CD8-positive, alpha-beta memory T cell (primary cell): ENCODE measurements at places on chromosomes 7 and 10.

- no peak for DNase-seq
These were observed 92.0 kb downstream of the ZFAND4 start for GRCh38 chr10:45580371-45581215.

DNA sequence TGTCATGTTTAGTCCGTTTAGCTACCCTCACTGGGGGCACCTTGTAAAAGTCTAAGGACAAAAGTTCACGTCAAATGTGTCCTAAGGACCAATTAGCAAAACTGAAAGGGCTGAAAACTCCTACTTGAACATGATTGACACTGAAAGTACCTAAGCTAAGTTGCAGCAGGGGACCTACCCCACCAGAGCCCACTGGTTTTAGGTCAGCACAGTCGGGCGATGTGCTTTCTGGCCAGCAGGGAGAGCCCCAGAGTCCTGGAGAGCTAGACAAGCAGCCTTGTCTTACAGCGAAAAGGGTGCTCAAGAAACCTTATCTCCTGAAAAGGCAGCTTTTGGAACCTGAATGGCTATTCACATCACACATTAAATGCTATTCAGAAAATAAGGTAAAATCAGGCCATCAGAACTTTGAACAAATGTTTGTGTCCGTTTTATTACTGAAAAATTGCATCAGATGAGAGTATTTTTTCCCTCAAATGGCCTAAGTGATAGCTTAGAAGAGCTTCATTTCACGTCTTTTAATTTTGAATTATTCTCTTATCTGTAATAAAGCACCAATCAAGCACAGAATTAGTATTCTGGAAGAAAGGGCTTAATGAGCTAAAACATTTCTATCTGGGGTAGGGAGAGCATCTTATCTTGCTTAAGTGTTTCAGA is 52.2 kb upstream of the MKI67 start:
- DNase-seq: no peak

GRCh38 chr10:45673074-45673648 is 589 bp upstream of the ZFAND4 start:
- DNase-seq: peak; percentile 48

DNA sequence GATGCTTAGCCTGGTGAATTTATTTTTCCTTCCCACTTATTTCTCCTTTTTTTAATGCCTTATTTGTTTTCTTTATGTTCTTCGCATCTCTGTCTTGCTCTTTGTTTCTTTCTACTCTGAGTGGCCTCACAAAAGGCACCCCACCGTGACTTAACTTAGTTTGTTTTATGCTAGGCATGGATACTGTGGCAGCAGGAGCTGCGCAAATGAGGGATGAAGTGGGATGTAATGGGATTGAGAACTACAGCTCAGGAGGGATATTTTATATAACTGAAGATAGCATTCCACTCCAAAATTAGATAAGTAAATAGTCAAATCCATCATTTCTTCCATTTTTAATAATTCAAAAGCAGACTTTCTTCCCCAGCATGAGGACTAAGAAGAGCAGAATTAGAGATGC is 1.7 kb upstream of the CACNA2D1 start:
- no peak for DNase-seq

GRCh38 chr7:121833991-121834390 is 39.0 kb upstream of the PTPRZ1 start:
- DNase-seq: no peak

- DNase-seq: no peak
These were observed 21.0 kb downstream of the GNA12 start for GRCh38 chr7:2823130-2823529.

DNA sequence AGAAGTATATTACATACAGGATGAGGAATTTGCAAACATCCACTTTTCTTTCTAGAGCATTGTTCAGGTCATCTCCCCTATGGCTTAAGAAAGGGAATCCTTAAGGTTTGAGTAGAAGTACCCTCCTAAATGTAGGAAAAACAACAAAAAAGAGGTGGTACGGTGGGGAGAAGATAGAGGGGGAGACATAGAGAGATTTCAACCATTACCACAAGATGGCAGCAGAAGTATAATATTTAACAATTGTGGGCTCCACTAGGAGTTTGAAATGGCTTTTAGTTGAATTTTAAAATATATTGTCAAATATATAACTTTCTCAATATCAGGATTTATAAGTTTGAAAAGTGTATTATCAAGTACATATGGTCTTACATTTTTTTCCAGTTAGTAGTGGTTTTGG is 72.7 kb upstream of the PRKG1 start:
- no peak for DNase-seq

DNA sequence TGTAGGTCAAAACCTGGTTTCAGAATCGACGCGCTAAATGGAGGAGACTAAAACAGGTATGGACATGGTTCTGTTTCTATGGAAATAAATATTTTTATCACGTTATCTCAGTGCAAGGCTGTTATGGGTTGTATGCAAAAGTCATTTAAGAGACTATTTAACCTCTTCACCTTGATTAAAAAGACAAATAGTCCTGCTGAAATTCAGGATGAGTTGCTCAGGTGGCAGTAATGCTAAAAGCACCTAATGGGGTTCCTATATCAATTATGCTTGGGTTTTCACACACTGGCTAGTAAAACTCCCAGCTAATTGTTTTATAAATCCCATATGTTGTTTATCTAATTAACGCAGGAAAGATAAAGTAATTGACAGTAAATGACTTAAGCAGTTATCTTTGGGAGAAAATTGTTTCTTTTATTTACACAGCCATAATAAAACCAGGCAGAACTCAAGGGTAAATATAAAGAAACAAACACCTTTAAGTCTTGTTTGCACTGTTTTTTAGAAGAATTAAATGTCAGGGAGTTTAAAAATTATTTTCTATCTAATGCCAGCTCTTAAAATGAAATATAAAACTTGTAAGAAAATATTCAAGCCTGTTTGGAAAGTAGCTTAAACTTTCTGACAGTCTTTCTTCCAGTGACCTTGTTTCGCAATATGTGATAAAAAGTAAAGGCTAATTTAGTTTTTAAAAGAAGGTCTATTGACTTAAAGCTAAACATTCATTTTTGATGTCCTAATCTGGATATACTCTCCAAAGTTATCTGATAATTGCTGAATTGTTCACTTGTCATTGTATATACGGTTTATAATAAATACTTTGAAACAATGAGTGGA is 3.2 kb downstream of the HHEX start:
- no peak for DNase-seq

DNA sequence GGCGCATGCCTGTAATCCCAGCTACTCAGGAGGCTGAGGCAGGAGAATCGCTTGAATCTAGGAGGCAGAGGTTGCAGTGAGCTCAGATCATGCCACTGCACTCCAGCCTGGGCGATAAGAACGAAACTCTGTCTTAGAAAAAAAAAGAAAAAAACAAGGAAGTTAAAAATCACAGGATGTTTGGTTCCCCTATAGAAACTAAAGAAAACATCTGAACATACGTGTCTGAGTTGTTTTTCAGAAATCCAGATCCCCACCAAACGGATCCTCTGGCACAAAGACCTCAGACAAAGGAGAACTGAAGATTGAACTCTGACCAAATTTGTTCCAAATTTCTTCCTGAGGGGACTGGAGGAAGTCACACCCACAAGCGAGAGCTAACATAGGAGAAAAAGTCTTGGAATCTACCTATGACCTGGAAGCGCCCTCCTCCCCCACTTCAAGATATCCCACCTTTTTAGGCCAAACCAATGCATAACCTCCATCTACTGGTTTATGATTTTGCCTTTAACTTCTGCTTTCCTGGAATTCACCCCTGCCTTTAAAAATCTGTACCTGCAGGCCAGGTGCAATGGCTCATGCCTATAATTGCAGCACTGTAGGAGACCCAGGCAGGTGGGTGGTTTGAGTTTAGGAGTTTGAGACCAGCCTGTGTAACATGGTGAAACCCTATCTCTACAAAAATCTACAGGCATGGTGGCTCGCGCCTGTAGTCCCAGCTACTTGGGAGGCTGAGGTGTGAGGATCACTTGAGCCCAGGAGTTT is 19.7 kb upstream of the SIRT1 start:
- DNase-seq: no peak

DNA sequence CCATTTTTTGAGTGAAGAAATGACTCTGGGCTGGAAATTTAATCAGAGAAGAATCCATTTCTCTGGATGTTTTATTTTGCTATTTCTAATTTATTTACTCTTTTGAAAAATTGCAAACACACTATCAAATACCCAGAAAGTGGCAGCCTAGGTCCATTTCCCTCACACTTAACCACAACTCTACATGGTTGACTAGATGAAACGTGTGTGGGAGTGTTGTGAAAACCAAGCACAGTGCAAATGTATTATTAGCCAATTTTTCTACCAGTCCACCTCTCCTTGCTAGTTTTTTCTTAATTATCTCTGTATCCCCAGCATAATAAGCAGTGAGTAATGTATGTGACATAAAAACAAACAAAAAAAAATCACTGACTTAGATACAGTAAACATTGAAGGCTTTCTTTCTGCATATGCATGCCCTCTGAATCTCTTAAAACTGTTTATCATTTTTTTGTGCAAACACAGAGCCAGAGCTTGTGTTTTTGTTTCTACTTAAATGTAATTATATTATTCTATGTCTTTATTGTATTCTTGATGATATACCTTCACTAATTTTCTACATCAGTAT is 30.9 kb downstream of the SCIN start:
- no peak for DNase-seq

GRCh38 chr7:79823246-79823951 is 311.2 kb upstream of the GNAI1 start:
- no peak for DNase-seq

DNA sequence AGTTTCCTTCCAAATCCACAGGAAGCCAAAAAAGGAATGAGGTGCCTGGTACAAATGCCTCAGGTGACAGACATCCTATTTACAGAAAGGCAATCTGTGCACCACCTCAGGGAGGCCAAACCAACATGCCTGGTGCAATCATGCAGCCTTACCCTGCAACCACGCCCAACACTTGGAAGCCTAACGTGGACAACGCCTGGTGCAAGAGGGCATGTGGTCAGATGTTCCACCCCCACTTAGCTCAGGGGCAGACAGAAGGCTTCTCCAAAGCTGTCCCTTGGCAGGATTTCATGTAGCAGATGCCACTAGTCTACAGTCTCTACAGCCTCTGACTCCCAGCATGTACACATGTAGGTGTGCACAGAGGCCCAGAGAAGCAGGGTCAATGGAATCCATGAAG is 89.5 kb downstream of the KCNMA1 start:
- DNase-seq: no peak

GRCh38 chr10:60820093-60820754 is 41.9 kb downstream of the CDK1 start:
- no peak for DNase-seq

DNA sequence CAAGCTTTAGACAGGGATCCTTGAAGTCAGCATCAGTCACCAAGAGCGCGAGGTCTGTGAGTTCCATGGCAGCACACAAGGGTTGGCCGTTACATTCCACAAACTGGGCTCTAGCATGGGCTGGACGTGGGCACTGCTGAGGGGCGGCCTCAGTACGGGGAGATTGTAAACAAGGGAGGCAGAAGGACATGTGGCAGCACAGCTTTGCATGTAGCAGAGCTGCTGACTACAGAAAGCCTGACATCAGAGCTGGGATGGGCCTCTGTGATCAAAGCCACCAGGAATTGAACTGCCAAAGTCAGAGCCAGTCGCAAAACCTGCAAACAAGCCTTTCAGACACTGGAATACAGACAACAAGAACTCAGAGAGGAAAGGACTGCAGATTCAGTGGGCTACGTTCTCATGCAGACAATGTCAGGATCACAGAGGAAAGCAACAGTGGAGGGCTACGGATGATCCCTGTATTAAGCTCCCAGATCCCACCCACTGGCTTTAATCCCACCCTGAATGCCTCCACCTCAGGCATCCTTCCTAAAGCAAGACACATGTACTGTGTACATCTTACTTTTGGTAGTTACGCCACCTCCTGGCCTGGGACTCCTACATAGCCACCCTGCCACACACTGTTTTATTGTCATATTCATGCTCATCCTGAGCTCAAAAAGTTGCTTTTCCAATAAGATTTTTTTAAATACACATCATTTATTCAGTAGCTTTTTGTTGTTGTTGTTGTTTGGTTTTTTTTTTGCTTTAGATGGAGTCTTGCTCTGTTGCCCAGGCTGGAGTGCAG is 291.1 kb upstream of the IMMP2L start:
- DNase-seq: no peak

DNA sequence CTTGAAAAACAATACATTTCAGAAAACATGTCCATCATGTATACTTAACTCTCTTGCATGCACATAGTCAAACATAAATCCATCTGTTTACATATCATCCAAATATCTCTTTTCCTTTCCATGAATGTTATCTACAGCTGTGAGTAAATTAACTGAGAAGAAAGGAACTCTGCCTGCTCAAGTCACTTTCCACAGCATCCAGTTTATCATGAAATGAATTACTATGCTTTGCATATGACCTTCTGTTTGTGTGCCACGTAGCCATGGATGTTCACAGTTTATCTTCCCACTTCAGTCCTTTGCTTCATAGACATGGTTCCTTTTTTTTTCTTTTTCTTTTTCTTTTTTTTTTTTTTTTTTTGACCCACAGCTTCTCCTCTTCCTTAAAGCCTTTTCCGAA is 39.6 kb downstream of the BZW2 start:
- DNase-seq: no peak

- DNase-seq: no peak
These were observed 33.2 kb upstream of the MKRN1 start for GRCh38 chr7:140512317-140513000.
